Activated CD4-positive, alpha-beta memory T cell treated with anti-CD3 and anti-CD28 coated beads, Interleukin-2, amount 10 ng/mL, durations not matched to agents 7 days and 5 days (primary cell): ENCODE measurements at places on chromosomes 16 and 17. TPM values are rescaled to one million over a fixed set of nuclear protein-coding genes. Genes with fewer than 3 reads are reported as not detected.

- DNase-seq, result no peak
Observed at GRCh38 chr16:49599281-49599680, 225.7 kb downstream of the C16orf78 start.

GRCh38 chr16:74622005-74622404 is 15.1 kb upstream of the GLG1 start:
- DNase-seq, result no peak

DNA sequence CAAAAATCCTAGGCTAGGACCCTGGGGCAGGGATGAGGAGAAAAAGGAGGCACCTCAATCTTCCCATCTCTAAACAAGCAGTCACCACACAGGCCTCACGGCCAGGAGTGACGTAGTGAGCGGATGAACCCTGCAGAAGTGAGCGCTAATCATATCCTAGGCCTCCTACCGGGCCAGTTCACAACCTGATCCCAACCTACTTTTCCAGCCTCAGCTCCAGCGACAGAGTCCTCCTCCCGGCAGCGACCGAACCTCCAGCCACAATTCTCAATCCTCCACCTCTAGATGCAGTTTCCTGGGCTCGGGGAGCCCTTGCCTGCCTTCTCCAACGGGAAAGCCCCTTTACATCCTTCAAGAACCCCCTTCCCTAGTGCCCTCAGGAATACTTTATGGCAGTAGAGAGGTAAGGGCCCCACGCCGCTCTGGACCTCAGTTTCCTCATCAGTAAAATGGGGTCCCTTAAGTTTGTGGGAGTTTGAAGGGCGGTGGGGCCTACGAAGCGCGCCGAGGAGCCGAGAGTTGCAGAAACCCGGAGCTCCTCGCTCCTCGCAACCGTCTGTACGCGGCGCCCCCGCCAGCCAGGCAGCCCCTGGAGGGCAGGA is 1.4 kb downstream of the ZNF668 start:
- peak; percentile 61 for DNase-seq

TERB1 gene
- total RNA-seq, result 0.15 TPM

DNA sequence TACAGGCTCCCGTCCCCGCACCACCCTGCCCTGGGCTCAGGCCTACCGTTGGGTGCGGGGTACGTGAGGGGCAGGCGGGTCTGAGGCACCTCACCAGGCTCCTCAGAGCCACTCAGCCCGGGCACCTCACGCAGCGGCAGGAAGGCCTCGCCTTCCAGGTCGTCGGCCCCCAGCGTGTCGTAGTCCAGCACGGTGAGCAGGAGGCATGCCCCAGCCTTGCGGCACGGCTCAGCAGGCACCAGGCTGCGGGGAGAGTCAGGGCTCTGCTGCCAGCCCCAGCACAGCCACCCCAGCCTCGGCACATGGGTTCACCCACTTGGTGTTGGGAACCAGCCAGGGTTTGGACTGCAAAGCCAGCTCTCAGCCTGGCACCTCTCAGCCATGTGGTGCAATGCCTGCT is 15.5 kb downstream of the UNC13D start:
- no peak for DNase-seq

- DNase-seq, result no peak
Observed at GRCh38 chr17:39939106-39939505, 11.6 kb downstream of the LRRC3C start.

ZNF205 gene
- total RNA-seq, result not detected

- DNase-seq, result no peak
Observed at GRCh38 chr17:30908717-30909420, 2.8 kb upstream of the TEFM start.

- DNase-seq, result no peak
Observed at GRCh38 chr17:7355053-7355452, at the start of gene TMEM95. Gene TMEM95 (plus strand): TSS chr17:7355156. CDS start chr17:7355205, 49 bp downstream.

ADAM11 gene
- 0.43 TPM for total RNA-seq

GRCh38 chr17:57705921-57706695 is 39.0 kb downstream of the CCDC182 start:
- no peak for DNase-seq

- DNase-seq, result no peak
Observed at GRCh38 chr16:71853413-71853812, 7.6 kb downstream of the ATXN1L start.

DNA sequence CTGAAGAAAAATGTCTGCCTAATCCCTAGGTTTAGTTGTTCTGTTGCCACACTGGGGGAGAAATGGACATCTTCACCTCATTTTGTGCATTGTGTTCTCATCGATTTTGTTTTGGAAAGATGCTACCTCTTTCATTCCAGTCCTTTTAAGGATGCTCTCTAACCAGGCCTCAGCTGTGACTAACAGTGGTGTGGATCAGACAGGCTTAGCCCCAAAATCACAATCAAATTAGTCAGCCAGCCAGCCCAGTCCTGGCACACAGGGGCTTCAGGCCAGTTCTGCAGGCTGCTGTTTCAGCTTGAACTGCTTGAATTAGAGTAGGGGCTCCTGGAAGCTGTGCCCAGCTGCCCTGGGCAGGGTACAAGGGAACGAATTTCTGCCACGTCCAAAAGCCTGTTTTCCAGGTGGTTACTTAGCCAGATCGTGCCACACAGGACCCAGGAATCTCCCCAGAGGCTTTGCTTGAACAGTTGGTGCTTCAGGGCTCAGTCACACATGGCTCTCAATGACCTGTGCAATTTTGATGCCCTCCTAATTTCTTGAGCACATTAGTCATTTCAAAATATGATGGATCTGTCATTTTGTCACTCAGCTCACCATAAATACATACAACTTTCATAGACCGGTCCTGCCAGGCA is 60.7 kb downstream of the CLEC16A start:
- DNase-seq, result no peak

- DNase-seq, result no peak
Observed at GRCh38 chr17:74769266-74769855, 6.8 kb downstream of the NAT9 start.

CIAO3 gene
- total RNA-seq, result 34.8 TPM
